ENCODE measurements at places on chromosomes 3 and 15. TPM values are rescaled to one million over a fixed set of nuclear protein-coding genes. Genes with fewer than 3 reads are reported as not detected.

SLC28A2 gene
- not detected for total RNA-seq

NANOGP8 gene
- not detected for total RNA-seq

TF gene
- not detected for total RNA-seq

RARRES1 gene
- 1.8 TPM for total RNA-seq

DUOX1 gene
- total RNA-seq, result not detected

TPM1 gene
- total RNA-seq, result 1,337 TPM

UACA gene
- total RNA-seq, result 43.0 TPM

MYRIP gene
- not detected for total RNA-seq

ZNF445 gene
- 2.9 TPM for total RNA-seq
